ENCODE measurements at places on chromosomes 7 and 10.
A peak's percentile ranks its signal among the peaks of the same experiment; 100 is the strongest.

GRCh38 chr10:71536332-71536731 is 139.6 kb downstream of the CDH23 start:
- DNase-seq, result no peak

DNA sequence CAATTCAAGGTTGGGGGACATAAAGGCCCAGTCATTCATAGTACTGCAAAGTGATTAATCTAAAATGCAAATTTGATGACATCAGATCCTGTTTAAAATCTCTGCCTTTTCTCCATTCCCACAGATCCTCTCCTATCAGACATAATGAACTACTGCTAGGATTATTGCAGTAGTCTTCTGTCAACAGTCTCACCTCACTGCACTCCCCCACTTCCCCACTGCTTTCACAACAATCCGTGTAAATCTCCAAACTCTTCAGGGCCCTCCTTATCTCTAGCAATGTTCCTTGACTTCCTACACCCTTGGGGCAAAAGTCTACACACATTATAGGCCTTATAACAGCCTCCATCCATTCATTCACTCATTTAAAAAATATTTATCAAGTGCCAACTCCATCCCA is 112.4 kb downstream of the KBTBD2 start:
- DNase-seq, result peak; percentile 15

DNA sequence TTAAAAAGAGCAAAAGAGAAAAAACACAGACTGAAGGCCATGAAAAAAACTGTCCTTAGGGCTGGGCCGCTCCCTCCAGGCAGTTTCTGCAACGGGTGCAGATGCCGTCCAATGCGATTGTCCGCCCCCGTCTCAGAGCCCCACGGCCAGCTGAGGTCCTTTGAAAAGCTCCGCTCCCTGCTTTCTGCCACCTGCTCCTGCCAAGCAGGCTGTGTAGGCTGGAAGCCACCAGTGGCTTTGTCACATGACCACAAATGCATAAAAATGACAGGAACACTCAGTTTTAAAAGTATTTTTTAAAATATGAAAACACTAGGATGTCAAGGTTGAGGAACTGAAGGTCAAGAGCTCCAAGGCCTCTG is 71.7 kb downstream of the AMZ1 start:
- no peak for DNase-seq

DNA sequence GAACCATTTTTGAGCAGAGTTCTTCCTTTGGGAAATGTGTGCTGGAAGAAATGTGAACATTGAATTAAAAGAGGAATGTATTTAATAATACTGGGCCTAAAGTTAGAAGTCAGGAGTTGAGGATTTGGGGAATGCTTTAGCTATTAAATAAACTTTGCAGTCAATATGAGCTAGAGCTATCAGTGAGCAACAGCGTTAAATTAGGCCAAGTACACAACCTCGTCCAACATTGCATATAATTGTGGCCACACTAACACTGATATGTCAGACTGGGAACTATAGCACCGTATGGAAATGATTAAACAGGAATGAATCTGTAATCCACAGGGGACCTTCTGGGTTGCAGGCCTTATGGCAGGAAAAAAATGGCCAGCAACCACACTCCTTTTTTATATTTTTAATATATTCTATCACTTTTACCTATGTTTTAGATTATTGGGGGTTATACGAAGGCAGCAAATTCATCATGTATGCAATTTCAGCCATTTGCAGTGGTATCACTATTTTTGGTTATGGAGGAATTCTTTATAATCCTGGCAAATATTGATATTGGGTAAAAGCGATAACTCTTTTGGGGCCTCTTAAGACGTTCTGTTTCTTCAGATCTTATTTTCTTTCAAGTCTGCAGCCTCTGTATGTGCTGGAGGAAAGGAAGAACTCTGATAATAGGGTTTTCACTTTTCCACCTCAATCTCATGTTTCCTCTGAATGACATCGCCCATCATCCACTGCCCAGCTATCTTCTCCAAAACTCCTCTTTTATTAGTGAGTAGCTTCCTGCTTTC is 236.3 kb upstream of the PLXDC2 start:
- no peak for DNase-seq

DNA sequence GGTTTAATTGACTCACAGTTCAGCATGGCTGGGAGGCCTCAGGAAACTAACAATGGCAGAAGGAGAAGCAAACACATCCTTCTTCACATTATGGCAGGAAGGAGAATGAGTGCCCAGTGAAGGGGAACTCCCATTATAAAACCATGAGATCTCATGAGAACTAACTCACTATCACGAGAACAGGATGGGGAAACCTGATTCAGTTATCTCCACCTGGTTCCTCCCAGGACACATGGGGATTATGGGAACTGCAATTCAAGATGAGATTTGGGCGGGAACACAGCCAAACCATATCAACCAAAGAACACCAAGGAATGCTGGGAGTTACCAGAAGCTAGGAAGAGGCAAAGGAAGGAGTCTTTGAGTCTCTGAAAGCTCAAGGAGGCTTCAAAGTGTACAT is 94.3 kb downstream of the IPMK start:
- DNase-seq, result no peak

DNA sequence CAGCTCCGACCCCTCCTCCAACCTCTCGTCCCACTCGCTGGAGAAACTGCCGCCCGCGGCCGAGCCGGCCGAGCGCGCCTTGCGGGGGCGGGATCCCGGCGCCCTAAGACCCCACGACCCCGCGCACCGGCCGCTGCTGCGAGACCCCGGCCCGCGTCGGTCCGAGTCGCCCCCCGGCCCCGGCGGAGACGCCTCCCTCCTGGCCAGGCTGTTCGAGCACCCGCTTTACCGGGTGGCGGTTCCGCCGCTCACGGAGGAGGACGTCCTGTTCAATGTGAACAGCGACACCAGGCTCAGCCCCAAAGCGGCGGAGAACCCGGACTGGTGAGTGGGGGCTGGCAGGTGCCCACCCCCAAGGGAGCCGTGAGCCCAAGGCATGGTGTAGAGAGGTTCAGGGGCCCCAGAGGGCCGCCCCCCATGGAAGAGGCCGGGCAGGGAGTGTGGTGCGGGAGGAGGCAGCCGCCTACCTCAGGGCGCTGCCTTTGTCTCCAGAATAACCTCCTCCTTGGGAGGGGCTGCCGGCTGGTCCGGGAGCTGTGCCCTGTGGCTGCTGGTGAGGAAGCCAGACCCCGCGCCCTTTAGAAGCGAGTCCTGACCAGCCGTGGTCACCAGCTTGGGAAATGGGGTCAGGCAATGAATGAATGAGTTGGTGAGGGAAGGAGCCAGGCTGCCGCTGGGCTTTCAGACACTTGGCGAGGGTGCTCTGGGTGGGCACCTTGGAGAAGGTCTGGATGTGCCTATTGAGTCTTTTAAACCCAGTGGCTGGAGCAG is 1.3 kb downstream of the FAM20C start:
- DNase-seq, result no peak

- no peak for DNase-seq
These were observed 4.2 kb upstream of the MUC12 start for GRCh38 chr7:100965045-100965722.

- no peak for DNase-seq
These were observed 683 bp downstream of the CDC123 start for GRCh38 chr10:12196531-12197211.

GRCh38 chr10:120971671-120972070 is 120.5 kb downstream of the WDR11 start:
- DNase-seq, result no peak

GRCh38 chr10:119608316-119609155 is 11.8 kb upstream of the TIAL1 start:
- peak; percentile 29 for DNase-seq

- DNase-seq, result no peak
These were observed 7.8 kb upstream of the ZNF853 start for GRCh38 chr7:6607651-6608051.

GRCh38 chr7:31126976-31127375 is 74.9 kb downstream of the ADCYAP1R1 start:
- DNase-seq, result peak; percentile 37

DNA sequence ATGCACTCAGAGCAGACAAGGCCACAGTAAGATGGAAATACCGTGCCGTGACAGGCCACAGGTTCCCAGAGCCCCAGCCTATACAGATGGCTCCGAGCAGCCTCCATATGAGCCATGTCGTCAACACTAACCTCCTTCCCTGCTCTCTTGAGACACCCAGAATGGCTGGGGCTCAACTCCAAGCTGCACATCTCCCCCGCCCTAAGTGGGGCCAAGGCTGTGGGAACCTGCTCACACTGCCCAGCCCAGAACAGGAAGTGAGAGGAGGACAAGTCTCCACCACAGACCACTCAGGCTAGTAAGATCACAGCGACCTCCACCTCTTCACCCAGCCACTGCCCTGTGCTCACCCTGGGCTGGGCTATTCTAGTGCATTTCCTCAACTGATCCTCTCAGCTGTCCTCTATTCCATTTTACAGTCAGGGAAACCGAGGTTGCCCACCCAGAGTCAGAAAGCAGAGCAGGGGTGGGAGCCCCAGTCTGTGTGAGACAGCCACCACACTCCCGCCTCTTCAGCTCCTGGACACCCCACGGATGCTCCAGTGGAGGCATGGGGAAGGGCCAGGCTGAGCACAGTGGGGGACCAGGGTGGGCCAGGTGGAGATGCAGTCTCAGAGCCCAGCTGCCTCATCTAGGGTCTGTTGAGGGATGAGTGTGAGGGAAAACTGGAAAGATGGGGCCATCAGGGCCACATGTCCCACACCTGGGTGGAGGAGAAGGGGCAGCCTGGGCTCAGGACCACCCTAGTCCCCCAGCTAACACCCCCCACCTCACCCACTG is 11.6 kb downstream of the GRID1 start:
- DNase-seq, result no peak

- DNase-seq, result no peak
These were observed 205.2 kb downstream of the GRM8 start for GRCh38 chr7:127047521-127047920.

Data from cardiac muscle cell (in vitro differentiated cells and primary cell).